ENCODE measurements at places on chromosomes 1 and 21. TPM values are rescaled to one million over a fixed set of nuclear protein-coding genes. Genes with fewer than 3 reads are reported as not detected.

GRCh38 chr1:41365772-41366454 is 4.7 kb downstream of the FOXO6 start:
- DNase-seq = peak; percentile 43

DNA sequence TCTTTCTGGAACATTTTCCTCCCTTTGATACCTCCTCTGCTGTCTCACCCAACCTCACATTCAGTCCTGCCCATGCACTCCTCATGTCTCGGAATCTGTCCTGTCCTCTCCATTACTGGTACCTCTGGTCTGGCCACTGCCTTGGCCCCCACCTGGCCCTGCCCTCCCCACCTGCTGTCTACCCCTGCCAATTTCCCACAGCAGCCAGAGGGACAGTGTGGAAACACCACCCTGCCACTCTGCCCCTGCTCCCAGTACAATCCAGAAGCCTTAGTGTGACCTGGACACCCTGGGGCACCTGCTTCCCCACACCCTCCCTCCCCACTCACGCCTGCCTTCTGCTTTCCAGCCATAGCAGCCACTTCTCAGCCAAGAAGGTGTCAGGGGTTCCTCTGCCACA is 534.4 kb downstream of the MATN1 start:
- no peak for DNase-seq

DNA sequence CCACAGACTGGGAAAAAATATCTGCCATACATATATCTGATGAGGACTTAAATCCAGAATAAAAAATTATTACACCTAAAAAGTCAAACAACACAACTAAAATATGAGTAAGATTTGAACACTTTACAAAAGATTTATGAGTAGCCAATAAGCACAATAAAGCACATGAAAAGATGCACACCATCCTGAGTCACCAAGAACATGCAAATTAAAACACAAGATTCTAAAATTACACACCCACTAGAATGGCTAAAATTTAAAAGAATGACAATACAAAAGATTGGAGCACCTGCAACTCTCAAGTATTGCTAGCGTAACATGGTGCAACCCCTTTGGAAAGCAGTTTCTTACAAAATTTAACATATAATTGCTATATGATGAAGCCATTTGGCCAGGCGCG is 30.9 kb downstream of the DENND2C start:
- DNase-seq = no peak

GRCh38 chr1:152880907-152881306 is 2.8 kb downstream of the SMCP start:
- DNase-seq = no peak

ATG4C gene
- 15.7 TPM for total RNA-seq

NCAM2 gene
- 0.40 TPM for total RNA-seq

All from neural progenitor cell (in vitro differentiated cells).